Stimulated activated CD4-positive, alpha-beta T cell treated with anti-CD3 and anti-CD28 coated beads, TNF-alpha, amount 100 ng/mL, for 48 hours (primary cell): ENCODE measurements at places on chromosomes 3 and 15.

DNA sequence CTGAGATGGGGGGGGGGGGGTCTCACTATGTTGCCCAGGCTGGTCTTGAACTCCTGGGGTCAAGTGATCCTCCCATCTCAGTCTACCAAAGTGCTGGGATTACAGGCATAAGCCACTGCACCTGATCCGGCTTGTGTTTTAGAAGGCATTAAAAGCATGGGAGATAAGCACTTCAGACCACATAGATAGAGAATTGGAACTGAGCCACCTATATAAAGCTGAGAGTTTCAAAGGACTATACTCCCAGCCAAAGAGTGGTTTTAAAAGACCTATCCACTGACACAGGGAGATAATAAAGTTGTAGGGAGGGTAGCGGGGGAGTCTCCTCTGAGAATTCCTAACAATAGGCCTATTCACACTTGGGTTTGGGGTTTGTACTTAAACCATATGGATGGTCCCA is 34.8 kb downstream of the DENND4A start:
- DNase-seq = no peak

GRCh38 chr3:64916937-64917336 is 229.1 kb upstream of the ADAMTS9 start:
- no peak for DNase-seq

GRCh38 chr15:73464602-73465001 is 21.6 kb downstream of the REC114 start:
- no peak for DNase-seq

DNA sequence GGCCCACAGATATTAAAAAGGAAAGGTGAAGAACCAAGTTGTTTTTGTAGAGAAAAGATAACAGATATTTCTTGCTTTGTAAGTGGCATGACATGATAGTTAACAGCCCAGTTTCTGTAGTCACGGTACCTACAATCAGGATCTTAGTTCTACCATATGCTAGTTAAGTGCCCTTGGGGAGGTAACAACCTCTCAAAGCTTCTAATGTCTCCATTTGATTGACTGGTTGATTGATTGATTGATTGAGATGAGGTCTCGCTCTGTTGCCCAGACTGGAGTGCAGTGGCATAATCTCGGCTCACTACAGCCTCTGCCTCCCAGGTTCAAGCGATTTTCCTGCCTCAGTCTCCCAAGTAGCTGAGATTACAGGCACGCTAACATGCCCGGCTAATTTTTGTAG is 28.5 kb downstream of the SENP5 start:
- DNase-seq = no peak
